ENCODE measurements at places on chromosomes 1 and 21.

GRCh38 chr1:52186449-52186848 lies 44.6 kb downstream of the ZFYVE9 start:
- DNase-seq = no peak

- no peak for DNase-seq
Observed at GRCh38 chr1:201889090-201889968, 631 bp downstream of the SHISA4 start.

DNA sequence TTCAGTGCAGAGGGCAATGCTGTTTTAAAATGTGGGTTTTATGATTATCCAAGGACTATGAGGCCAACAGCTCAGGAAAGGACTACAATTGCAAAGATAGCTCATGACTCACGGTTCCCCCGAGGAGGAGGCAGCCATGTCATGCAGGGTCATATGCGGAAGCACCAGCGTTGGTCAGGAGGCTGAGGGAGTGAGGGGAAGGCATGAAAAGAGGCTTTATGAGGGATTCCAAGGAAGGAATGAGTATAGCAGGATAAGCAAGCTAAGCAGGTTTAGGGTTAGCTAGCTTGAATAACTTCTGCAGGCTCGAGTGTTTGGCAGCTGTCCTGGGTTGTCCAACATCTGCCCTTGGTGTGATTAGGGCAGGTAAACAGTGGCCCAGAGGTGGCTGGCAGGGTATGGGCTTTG lies 495.1 kb downstream of the SETD4 start:
- no peak for DNase-seq

- DNase-seq = no peak
Observed at GRCh38 chr1:242057745-242058115, 58.8 kb upstream of the MAP1LC3C start.

DNA sequence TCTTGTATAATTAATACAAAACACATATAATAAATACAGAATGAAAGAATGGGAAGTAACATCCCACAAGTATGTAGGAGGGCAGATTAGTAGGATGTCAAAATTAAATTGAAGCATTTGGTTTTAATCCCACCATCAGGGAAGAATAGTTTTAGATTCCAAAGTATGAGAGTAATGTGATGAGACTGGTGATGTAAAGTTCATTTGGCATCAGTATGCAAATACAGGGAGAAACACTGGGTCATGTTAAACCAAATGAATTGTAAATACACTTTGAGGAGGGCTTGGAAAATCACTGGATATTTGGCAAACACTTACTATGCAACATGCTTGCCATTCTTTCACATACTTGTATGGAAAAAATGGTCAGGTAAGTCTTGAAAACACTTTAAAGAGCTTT lies 358.8 kb downstream of the DPYD start:
- no peak for DNase-seq

Measured in CD4-positive, alpha-beta T cell treated with Interferon alpha-2 for 1 hour (primary cell).